ENCODE measurements at places on chromosomes 4 and X.

GRCh38 chr4:188841523-188841922 is 702.3 kb downstream of the TRIML1 start:
- DNase-seq = no peak

- DNase-seq = no peak
Measured at GRCh38 chr4:37749398-37749988, 63.3 kb upstream of the RELL1 start.

DNA sequence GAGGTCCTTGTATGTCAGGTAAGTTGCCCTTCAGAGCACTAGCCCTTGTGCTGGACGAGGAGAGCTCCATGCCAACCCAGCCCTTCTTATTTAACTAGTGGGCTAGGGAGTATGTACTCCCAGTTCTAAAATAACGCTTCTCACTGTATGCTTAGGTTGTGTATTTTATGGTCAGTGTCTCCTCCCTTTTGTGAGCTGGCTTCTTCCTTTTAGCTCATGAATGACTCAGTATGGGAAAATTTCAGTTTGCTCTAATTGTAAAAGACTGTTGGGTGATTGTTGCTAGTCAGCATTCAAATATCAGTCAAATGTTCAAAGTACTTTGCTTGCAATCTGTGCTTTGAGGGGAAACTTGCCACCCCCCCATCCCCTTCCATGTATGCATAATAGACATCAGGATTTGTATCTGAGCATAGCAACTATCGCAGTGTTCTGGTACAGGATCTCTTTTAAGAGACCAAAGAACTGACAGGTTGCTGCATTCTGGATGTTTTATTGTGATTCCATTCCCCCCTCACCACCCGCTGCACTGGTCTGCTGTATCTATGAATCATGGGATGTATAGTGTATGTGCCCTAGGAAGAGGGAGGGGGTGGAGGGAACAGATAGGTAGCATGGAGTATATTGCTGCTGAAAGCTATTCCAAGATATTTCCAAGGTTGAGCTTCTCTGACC is 34.7 kb downstream of the DLG3 start:
- no peak for DNase-seq

GRCh38 chr4:119207051-119207450 is 5.5 kb upstream of the USP53 start:
- no peak for DNase-seq

- DNase-seq = no peak
Measured at GRCh38 chrX:619812-620531, 10.6 kb upstream of the SHOX start.

DNA sequence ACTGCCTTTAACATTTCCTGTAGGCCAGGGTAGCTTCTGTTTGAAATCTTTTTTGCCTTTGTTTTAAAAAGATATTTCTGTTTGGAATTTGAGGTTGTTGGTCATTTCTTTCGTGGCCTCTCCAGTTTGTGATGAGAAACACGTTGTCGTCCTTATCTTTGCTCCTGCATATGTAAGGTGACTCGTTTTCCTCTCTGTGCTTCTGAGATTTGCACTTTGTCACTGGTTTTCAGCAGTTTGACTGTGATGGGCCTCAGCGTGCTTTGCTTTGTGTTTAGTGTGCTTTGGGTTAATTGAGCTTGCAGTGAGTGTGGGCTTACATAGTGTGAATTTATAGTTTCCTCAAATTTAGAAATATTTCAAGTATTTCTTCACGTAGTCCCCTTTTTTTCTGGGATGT is 81.5 kb downstream of the FAM193A start:
- no peak for DNase-seq

- DNase-seq = no peak
Measured at GRCh38 chr4:110512901-110513300, 36.9 kb downstream of the ENPEP start.

- no peak for DNase-seq
Measured at GRCh38 chr4:68748181-68748991, 67.4 kb upstream of the UGT2B10 start.

- no peak for DNase-seq
Measured at GRCh38 chrX:66164470-66164869, 423 bp downstream of the HEPH start.

GRCh38 chr4:101660607-101661006 is 129.9 kb upstream of the BANK1 start:
- DNase-seq = no peak

- DNase-seq = no peak
Measured at GRCh38 chr4:107531927-107532326, 188.1 kb downstream of the PAPSS1 start.

DNA sequence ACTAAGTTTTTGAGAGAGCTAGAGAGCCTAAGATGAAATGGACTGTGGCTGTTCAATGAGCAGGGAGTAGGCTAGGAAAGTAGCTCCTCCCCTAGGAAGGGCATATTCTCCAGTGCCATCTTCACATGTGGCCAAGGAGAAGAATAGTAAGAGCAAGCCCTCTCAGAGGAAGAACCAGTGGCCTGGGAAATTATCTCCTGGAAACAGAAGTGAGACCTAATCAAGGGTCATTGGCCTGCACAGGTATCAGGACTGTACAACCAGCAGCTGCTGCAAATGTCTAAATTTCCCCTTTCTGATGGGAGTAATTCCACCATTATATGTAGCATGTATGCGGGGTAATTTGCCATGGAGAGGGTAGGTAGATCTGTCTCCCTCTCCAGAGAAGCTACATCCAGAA is 334.8 kb upstream of the RASGEF1B start:
- DNase-seq = no peak

DNA sequence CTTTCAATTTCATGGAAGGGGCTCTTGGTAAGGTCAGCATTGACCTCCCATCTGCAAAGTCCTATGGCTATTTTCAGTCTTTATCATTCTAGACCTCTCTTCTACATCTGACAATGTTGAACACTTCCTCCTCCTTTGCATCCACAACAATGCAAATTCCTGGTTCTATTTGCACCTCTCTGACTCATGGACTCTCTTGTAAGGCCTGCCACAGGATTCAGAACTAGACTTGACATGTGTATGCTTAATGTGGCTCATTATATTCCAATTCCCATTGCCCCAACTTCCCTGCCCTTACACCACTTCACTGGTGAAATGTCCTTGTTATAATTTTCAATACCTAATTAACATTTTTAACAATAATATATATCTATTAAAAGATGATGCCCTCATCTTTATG is 314.3 kb upstream of the FGF13 start:
- DNase-seq = no peak

DNA sequence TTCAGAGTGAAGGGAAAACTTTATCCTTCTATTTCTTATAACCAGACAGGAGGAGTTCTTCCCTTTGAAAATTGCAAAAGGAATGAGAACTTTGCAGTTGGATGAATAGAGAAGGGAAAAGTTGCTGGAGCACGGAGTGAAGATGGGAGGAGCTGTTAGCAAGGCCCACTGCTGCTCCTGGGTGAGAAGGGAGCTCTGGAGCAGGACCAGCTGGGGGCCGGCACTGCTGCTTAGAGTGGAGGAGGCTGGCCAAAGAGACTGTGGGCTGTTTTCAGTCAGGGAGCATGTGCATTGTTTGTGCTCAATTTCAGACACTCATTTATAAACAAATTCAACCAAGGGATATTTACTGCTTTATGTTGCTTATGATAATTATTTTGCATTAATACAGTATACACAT is 164.2 kb downstream of the STIM2 start:
- no peak for DNase-seq

DNA sequence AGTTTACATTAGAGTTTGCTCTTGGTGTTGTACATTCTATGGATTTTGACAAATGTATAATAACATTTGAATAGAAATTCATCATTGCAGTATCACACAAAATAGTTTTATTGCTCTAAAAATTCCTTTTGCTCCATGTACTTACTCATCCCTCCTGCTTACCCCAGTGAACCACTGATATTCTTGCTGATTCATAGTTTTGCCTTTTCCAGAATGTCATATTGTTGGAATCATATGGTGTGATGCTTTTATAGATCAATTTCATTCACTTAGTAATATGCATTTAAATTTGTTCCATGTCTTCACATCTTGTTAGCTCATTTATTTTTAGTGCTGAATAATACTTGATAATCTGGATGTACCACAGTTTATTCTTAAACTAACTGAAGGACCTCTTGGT is 1593.2 kb downstream of the C4orf33 start:
- no peak for DNase-seq

GRCh38 chrX:118552121-118552900 is 56.7 kb downstream of the DOCK11 start:
- DNase-seq = no peak

- peak; percentile 84 for DNase-seq
Measured at GRCh38 chr4:23333946-23334878, 555.6 kb downstream of the PPARGC1A start.

- DNase-seq = no peak
Measured at GRCh38 chrX:153885208-153885787, 675 bp downstream of the L1CAM start.

DNA sequence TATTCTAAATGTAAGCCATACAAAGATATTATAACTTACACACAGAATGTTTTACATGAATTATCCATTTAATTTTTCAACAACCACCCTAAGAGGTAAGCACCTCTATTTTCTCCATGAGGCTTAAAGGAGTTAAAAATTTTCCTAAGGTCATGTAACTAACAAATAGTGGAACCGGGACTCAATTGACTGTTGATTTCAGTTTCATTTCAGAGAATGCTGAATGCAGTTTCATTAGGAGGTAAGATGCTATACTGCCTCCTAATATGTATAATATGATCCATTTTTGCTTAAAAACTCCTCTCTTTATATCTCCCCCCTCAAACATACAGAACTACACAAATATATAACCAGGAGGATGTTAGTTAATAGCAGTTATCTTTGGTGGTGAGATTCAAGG is 29.1 kb downstream of the PHKA1 start:
- no peak for DNase-seq

DNA sequence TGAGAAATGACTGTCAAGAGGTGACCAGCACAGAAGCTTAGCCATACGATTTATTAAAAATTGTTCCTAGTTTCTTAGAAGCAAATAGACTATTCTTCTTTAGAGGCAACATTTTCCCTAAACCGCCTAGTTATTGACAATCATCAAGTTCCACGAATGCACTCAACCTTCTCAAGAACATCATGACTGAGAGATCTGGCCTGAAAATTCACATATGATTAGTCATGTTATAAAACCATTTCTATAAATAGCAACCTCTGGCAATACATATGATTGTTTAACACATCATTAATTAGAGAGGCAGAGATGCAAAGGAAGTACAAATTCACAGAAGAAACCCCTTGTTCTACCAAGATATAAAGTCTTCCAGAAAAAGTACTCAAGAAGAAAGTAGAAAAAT is 6.7 kb downstream of the NUP62CL start:
- DNase-seq = no peak

GRCh38 chr4:146590801-146591200 is 47.9 kb upstream of the POU4F2 start:
- no peak for DNase-seq

DNA sequence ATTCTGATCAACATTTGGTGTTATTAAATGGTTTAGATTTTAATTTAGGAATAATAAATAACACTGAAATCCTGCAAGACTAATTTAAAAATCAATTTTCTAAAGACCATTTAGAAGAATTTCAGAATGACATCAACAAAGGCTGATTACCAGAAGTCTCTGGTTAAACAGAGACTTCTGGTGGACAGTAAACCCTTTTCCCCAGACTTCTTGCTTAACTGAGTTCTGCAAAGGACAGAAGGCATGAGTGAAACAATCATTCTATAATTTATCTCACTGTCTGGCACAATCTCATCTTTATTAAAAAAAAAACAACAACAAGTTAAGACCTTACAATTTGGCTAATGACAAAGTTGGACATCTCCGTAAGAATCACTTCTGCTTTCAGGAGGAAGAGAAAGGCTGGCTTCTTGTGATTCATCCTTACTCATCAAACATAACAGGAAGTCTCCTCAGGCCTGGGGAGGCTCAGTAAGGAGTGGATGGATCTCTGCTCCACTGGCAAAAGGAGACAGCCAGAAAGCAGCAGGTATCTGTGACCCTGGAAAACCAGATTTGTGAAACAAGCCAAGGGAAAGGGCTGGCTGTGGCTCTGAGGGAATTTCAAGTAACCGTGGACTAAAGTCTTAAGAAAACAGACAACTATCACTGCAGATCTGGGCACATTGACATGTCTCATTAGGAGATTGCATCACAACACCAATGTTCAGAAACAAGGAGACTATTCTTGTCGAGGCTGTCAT is 908 bp upstream of the TLR6 start:
- DNase-seq = no peak

GRCh38 chr4:107780665-107781064 is 44.1 kb upstream of the SGMS2 start:
- DNase-seq = no peak

GRCh38 chrX:123909523-123909922 is 49.7 kb downstream of the XIAP start:
- DNase-seq = no peak

DNA sequence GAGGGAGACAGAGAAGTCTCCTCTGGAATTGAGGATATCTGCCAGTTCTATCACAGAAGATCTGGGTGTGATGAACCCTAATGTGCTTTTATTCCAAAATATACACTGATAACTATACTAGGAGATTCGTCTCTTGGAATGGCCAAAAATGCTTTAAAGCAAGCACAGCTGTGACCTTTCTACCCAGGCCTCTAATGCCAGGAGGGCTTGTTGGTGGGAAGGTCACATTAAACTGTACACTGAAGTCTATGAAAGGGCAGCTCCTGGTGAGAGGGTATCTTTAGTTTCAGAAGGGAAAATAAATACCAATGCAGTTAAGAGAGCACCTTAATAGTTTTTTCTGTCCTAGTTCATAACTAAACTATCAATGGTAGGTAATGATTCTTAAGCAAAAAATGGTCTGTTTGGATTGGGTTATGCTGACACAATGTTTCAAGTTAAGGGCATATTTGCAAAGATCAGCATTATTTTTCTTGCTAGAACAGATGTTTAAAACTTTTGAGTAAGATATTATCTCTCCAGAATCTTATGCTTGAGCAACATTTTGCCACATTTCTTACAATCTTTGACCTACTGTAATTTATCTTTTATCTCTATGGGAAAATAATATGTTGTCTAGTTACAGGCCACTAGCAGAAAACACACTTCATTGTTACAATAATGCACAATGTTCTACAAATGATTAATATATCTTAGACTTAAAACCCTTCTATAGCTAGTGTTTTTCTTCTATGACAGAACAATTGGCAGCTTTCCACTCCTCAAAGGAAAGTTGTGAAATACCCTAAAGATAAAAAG is 59.6 kb downstream of the SEC24D start:
- DNase-seq = no peak

DNA sequence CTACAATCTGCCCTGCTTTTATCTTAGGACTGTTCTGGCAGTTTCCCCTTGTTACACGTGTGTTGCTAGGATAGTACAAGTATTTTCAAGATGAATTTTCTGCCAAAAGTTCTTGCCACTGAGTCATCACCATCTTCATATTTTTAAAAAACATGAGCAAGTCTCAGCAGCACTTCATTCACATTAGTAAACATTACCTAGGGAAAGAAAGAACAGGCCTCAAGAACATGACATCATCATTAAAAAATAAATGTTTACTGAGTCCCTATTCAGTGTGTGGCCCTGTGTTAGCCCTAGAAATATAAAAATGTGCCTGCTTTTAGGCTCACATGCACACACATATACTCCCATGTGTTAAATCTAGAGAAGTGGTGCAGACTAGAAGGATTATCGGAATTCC is 18.7 kb upstream of the GPC3 start:
- no peak for DNase-seq

- no peak for DNase-seq
Measured at GRCh38 chrX:123756320-123756719, 23.5 kb upstream of the THOC2 start.
